Kidney epithelial cell (primary cell): ENCODE measurements at places on chromosomes 2 and 18.

DNA sequence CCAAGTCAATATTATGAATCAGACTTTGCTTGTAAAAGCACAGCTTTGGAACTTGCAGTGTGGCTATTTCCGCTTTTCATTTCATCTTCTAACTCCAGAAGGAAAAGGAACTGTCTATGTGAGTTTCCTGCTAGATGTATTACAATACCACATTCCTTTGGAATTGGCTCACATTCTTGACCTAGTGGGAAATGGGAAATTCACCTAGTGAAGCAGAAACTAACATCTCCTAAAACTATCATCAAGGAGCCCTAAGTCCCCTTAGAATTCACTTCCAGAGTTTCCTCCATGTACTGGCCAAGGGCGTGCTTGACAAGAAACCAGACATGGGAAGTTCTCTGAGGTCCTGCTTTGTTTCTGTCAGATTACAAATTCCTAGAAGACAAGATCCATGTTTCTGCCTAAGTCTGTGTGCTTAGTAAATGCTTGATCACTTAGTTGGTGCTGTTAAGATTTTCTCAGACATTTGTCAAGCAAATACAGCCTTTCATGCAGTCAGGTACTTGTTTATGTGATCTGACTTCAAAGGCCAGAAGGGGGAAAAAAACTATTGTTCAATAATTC lies 275.7 kb upstream of the FN1 start:
- peak; percentile 77 for DNase-seq

DNA sequence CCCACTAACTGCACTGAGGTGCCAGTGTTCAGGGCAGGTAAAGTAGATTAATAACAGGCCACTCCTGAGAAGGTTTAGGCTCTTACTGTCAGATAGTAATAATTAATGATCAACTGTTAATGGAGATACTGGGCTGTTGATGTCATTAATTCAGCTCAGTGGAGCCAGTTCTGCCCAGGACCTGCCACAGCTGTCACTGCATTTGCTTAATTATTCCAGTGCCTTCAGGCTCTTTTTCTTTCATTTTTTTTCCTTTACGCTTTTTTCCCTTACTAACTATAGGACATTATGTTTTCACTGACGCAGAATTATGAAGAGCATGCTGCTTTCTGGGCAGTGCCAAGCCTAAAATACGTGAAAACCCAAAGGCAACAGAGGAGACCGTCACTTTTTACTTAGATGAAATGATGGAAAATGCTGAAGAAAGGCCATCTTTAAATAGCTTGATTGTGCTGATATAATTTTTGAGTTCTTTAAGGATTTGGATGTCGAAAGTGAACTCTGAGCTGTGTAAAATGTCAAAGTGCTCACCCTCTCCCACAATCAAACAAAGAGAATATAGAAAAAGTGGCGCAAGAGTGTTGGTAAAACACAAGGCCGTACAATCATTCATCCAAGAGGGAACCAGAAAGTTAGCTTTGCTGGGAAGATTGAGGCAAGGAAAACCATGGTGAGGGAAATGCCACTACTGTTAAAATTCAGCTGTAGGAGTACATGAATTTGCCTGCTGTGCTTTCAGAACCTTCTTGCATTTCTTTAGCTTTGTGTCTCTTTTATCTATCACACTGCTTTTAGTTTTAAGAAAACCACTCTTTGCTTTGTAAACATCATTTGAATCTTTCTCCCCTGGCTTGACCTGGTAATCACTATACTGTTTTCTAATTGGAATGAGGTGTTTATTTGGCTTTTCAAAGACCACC lies 192.0 kb upstream of the ZEB2 start:
- no peak for DNase-seq

DNA sequence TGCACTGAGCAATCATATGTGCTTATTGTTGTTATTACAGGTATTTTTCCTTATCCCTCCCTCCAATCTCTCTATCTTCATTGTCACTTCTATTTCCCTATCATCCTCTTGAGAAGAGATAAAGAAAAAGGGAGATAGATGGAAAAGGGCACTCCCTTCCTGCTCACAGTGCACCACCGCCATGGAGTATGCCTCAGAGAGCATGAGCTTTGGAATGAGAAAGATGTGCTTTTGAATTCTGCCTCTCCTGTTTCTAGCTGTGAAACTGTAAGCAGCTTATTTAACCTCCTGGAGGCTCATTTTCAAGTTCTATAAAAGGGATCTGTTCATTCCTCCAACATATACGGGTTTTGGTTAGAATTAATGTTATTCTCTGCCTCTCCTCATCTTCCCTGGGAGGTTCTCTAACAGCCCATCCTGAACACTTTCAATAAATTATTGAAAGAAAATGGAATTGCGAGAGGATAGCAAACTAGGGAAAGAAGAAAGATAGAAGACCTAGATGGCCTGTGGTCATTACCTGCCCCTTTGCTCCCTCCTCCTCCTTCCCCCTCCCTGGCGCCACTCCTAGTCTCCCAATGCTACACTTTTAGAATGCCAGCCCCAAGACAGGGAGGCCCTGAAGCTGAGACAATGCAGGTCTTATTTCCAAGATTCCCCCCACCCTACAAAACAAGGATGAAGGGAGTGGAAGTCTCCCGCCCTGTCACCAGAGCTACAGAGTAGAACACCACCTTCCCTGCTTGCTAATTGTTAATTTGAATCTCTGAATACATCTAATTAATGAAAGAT lies 37.8 kb downstream of the FIGN start:
- no peak for DNase-seq

- no peak for DNase-seq
Measured at GRCh38 chr2:83686863-83687262, 772.2 kb downstream of the SUCLG1 start.

GRCh38 chr2:236264256-236264655 lies at the start of gene ASB18:
TSS of gene ASB18 (minus strand) at chr2:236264406. CDS start at chr2:236264345, 61 bp downstream.
- DNase-seq = no peak

DNA sequence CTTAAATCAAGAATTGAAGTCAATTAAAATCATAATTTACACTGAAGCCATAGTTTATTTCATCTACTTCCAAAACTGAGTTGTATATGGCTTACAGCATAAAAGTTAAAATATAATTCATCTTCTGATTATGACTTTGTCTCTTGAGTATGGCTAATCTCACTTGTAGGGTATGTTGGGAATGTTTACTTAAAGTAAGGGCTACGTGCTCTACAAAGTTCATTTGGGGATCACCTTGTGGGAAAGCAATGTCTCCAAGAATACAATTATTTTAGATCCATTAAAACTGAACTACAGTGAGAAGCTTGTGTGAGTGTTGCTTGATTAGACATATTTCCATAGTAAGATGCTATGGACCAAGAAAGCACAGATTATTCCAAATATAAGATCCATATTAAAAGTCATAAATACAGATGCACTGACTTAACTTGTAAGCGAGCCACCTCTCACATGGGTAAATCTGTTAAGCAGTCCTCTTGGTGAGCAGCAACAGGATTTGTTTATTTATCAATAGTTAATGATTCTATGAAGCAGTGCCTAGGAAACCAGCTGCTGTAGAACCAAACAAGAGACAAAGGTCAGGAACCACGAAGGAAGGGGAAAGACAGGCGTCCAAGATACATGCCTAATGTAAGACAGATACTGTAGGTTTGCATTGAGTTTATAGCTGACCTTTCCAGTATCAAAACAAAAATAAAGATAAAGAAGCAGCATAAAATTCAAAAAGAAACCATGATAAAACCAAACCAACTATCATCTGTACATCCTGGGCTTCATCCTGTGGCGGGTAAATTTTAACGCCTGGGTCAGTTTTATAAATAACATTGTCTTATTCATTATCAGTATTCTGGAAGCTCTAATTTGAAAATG lies 24.8 kb downstream of the DSG4 start:
- peak; percentile 14 for DNase-seq
